Iris pigment epithelial cell (primary cell): ENCODE measurements at places on chromosomes 1 and 21.
A peak's percentile ranks its signal among the peaks of the same experiment; 100 is the strongest.

DNA sequence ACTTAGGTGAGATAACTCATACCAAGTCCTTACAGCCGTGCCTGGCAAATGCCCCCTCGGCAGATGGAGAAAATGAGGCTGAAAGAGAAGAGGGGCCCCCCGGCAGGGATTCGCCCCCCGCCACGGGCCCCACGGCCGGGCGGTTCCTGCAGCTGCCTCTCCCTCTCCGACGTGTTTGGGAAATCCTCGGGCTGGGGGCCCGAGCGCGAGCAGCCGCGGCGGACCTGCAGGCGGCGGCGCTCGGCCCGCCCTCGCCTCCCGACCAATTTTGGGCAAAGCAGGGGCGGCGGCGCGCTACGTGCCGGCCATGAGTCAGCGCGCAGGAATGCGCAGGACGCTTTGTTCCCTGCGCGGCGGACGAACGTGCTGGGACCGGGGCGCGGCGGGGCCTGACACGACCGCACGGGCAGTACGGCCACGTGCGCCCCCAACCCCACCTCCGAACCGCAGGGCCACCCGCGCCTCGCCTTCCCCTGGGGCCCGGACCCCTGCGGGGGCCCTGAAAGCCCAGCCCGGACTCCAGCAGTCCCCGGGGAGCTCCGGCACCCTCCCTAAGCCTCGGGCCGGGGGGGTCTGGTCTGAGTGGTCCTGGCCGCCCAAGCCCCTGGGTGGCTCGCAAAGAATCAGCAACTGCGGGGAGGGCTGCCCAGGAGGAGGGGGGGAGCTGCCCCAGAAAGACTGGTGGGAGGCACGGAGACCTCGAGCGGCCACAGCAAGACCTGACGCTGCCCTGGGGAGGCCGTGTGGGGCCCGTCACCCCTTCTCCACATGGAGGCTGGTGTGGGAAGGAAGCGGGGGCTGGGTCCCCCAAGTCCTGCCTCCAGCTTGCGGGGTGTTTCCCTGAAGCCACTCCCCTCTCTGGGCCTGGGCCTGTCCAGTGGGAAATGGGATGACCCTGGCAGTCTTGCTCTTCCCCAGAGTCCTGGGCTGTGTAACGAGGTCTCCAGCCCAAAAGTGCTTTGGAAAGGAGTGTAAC is 11.9 kb upstream of the EDN2 start:
- peak; percentile 73 for DNase-seq

DNA sequence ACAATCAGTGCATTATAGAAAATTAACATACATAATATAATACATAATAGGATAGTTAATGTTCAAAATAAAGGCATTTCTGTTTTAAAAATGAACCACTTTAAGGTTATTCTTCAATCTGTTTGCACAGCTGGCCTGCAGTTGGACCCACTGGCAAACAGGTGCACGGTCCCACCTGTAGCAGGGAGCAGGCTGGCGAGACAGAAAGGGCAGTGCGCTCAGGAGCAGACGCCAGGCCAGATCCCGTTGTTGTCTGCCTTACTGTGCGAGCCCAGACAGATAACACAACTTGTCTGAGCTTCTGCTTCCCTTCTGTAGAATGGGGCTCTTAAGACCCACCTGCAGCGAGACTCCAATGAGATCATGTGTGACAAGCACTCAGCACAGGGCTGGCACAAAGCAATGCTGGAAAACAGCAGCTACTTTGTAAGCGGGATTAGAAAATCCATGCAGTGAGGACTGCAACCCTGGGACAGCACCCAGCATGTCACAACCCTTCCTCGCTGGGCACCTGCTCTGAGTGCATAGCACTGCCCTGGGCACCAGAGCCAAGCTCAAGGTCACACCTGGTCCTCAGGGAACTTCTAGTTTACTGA is 33.5 kb downstream of the VPS26C start:
- no peak for DNase-seq

DNA sequence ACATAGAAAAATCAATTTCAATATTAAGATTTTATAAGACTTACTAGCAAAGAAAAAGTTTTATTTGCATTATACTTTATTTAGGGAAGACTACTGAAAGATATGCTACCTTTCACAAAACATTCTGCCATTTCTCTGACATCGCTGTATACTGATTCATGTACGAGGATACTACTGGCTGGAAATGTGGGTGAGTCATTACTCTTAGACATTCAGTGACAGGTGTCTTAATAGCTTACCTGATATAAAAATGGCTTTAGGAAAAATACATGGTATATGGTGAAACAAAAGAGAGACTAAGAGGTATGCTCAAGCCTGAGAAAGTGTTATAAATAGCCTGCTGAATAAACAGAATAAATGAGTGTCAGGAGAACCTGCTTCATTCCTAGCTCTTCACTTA is 73.0 kb upstream of the EXO1 start:
- no peak for DNase-seq

DNA sequence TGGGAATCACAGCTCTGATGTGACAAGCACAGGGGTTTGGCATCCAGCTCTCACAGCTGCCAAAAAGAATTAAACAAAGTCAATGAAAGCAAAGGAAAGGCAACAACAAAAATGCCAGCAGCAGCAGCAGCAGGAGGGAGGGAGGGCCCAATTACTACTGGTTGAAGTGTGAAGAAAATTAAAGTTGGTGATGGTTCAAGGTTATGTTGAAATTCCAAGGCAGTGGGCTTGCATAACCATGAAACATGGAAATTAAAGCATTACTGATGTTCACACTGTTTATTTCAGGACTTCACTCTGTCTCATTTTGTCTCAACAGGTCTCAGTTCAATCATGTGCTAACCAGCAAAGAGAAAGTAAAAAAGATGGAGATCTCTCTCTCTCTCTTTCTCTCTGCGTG is 220.3 kb upstream of the LYPLAL1 start:
- no peak for DNase-seq

DNA sequence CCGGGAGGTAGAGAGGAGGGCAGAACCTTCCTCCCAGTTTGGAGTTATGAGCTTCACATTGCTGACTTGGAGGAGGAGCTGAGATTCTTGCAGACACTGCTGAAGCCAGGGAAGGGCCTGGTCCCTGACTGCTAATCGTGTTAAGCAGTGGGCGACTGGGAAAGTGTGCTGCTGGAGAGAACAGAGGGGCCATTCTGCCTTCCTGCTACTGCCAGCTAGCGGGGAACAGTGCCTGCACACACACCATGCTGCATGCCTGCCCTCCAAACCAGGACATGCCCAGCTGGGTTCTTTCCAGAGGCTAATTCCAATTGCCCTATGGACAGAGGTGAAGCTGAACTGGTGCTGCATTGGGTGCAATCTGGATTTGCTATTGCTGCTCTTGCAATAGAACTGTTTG is 281.4 kb downstream of the AJAP1 start:
- no peak for DNase-seq

DNA sequence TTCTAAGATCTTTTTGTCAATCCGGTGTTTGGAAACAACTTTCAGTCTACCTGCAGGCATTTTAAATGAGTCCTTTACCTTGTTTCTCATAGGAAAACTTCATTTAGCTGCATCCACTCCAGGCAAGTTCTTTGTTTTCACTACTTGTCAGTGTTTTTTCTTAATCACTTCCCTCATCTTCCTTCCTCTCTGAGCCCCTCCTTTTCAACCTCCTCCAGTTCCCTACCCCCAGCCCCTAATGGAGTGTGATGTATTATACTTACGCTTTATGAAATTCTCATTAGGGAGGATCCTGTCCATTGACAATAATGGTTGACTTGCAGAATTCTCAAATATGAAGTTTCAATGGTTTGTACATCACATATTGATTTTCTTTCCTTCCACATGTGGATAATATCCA is 62.5 kb upstream of the BACH1 start:
- DNase-seq, result no peak

- DNase-seq, result no peak
Observed at GRCh38 chr1:42742617-42743316, 2.7 kb upstream of the CLDN19 start.

DNA sequence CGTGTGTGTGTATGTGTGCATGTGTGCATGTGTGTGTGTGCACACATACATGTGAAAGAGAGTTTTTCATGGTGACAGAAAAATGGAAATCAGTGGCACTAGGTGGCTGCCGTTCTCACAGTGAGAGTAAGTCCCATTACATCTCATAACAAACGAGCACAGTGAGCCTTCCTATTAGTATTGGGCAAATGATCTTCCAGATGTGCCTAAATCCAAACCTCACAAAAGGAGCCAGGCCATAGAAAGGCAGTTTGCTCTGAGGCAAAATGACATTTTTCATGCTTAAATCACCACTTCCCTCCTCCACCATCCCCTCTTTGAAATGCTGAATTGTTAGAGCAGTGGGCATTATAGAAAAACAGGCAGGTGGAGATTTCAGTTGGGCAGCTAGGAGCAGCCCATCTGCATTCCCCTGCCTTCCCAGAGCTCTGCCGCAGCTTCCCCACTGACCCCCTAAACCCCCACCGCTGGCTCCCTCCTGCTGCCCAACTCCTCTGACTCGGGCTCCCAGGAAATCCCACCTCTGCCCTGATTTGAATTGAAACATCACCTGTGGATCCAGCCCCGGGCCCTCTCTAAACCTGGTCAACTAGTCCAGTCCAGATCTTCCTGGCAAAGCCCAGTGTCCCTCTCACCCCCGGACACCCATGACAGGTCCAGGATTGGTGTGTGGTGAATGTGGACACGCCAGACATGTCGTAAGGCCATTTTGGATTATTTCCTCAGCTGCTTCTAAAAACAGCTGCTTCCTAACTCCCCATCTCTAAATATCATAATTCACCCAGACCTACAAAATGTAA is 190.5 kb downstream of the SEC16B start:
- no peak for DNase-seq

- DNase-seq, result no peak
Observed at GRCh38 chr1:118144684-118145083, 40.3 kb downstream of the SPAG17 start.

DNA sequence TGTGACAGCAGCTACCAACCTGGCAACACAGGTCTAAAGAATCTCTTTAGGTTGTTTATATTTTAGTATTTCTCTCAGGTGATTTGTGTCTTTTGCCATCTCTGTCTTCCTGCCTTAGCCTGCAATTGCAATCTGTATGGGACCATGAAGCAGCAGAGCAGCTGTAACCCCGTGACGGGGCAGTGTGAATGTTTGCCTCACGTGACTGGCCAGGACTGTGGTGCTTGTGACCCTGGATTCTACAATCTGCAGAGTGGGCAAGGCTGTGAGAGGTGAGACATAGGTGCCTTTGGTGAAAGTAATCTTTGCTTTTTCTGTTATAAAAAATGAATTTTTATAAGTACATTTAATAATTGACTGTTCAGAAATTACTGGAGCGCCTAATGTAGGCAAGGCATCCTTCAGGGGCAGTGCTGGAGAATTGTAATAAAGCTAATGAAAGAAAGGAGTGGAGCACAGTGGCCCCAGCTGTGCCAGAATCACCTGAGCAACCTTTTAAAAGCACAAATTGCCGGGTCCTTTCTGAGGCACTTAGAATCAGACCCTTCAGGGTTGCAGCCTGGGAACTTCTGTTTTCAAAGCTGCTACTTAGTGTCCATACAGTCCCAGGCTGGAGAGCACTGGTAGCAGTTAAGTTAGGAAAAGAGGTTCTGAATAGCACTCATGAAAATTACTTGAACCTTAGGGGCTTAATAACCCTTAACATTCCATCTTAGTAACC is 60.6 kb upstream of the LAMC2 start:
- no peak for DNase-seq

DNA sequence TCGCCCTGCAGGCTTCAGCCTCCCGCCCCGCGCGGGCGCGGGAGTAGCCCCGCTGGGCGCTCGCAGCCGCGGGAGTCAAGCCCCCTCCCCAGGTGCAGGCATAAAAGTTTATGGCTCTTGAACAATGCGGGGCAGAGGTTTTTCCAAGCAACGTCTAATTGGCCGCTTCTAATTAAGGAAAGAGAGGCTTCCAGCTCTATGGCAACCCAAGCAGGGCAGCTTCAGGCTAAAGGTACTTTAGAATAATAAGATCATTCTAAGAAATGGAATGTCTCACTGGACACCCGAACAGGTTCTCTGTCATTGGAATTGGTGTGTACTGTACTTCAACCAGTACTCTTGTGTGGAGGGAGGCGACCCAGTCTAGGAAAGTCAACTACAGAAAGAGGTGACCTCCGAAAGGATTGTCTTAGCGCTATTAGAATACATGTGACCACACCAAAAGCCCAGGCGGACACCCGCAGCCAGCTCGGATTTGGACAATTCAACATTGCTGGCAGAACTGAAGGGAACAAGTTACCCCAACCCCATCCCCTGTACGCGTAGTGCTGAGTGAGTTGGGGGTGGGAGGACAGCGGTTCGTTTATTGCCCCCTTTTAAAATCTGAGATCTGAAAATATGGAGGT is 12.5 kb downstream of the NR5A2 start:
- peak; percentile 23 for DNase-seq

DNA sequence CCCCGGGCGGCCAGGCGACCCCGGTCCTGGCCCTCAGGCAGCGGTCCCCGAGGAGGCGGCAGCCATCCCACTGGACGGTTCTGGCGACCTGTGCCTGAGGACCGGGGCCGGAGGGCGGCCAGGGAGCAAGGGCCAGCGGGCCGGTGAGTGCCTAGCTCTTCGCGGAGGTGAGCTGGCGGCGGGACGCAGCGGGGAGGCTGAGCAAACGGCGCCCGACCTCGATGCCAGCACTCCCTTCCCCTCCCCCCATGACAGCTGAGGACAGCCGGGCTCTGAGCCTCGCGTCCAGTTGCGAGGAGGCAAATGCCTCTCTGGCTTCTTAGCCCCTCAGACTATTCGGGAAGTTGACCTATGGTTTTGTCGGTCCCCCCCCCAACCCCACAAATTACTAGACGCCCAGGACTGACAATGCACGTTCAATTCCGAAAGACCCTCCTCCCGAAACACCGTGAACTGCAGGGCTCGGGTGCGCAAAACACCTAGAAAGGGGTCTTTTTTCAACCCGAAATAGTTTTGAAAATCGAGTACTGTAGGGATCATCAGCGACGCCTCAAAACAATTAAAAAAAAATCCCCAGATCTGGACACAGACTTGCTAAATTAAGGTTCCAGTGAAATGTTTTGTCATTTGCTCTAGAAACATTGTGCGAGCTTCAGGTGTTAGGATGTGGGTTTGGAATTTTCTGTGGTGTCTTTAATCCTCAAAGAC is 8.3 kb downstream of the CDKN2C start:
- peak; percentile 22 for DNase-seq

DNA sequence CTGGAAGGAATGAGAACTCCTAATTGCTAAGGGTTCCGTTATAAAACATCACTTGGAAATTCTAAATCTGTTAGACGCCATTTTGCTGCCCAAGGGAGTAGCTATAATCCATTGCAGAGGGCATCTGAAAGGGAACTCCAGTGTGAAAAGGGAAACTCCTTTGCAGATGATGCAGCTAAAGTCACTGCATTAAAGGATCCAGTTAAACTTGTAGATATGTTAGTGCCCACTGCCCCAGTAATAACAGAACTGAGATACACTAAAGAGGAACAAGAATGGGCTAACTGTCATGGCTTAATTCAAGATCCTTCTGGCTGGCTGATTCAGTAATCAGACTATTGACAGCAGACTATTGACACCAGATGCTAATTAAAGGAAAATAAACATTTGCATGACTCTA is 81.8 kb upstream of the KIAA0040 start:
- DNase-seq, result no peak

DNA sequence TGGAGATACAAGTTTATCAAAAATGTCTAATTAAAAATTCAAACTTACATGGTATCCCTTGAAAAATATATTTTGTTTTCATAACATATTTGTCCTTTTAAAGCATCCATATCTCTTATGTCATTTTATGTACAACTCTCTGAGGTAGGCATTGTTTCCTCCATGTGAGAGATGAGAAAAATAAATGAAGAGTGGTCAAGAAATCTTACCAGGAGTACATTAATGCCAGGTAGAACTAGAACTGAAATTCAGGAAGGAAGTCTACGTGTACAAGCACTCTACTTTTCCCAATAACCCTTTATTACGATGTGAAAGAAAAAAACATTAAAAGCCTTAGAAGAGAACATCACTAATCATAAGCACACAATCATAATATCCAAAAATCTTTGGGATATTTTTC is 5.6 kb downstream of the BRINP3 start:
- no peak for DNase-seq
